ENCODE measurements at places on chromosomes 2 and 18.
A peak's percentile ranks its signal among the peaks of the same experiment; 100 is the strongest.

- H3K4me3 ChIP-seq, result no peak overlapping the region
- H3K27ac ChIP-seq, result peak overlapping the region; percentile 26
- DNase-seq, result no peak
- H3K36me3 ChIP-seq, result no peaks in the 10 kb centered on the region
- no peaks in the 10 kb centered on the region for H3K4me1 ChIP-seq
- H3K27me3 ChIP-seq, result no peaks in the 10 kb centered on the region
Observed at GRCh38 chr18:3810296-3810695, 360.3 kb downstream of the TGIF1 start.

DNA sequence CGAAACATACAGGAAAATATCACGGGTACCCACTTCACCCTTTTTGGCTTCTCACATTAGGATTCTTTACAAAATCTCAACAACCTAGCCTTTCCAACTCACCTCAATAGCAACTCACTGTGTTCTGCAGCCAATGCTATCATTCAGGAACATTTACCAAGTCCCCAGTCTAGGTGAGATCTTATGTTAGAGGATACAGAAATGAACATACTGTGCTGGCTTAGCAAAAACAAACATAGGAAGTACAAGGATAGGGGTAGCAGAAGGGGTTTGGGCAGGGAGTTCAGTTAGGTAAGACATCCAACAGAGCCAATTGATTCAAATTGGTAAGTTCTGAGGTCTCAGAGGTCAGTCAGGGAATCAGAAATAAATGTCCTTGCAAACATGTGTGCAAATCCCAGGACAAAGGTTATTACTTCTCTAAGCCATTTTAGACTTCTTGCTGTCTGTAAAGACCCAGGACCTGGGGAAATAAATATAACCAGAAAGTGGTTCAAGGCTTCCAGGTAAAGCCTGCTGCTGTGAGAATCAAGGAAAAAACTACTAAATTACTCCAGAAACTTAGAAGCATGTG lies 556.3 kb upstream of the CHAC2 start:
- H3K4me3 ChIP-seq, result no peak overlapping the region
- H3K36me3 ChIP-seq, result no peaks in the 10 kb centered on the region
- DNase-seq, result no peak

GRCh38 chr18:69400253-69400975 lies at the start of gene DOK6:
Gene DOK6 (plus strand): TSS chr18:69400888.
- peak within 1 kb of the TSS; percentile 39 for H3K27ac ChIP-seq
- DNase-seq, result peak; percentile 39
- H3K27me3 ChIP-seq, result no peaks in the 10 kb centered on the region

DNA sequence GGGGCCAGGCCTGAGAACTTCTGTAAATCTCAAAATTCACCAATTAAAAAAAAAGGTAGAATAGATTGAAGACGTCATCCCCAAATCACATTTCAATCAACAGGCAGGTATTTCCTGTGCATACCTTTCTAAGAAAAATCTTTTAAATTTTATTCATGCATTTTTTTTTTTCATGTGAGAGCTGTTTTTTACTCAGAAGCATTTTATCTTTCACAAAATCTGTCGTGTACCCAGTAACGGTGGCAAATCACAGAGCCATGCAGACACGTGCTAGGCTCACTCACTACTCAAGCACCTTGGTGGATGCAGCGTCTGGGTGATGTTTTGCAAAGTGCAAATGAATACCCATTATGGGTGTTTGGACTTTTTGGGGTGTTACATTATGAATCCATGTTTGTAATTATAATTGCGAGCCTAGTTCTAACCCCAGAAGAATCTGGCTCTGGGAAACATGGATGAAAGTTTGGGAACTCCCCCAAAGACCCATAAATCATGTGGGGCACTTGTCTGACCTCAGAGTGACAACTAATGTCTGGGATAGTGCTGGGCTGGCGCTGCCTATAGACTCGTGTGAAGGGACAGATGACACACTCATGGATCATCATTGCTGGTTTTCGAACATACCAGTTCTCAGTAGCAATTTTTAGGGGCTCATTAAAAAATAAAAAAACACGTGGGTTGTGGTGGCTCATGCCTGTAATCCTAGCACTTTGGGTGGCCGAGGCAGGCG lies 335.2 kb downstream of the LPIN1 start:
- H3K36me3 ChIP-seq, result no peaks in the 10 kb centered on the region
- no peaks in the 10 kb centered on the region for H3K4me1 ChIP-seq
- no peak for DNase-seq
- H3K4me3 ChIP-seq, result no peak overlapping the region

DNA sequence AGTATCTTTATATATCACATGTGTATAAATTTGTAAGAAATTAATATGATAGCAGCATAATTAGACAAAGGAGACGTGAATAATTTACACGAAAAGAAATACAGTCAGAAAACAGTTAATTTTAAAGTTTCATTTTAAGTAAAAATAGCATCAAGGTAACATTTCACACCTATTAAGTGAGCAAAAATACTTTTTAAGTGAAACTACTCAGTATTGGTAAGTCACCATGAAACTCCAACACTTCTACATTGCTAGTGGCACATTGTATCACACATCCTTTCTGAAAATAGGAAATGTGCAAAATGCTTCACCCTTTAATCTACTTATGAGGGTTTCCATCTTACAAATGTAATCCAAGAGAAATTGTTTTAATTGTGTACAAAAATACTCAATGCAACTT lies 287.9 kb upstream of the EPAS1 start:
- H3K4me3 ChIP-seq, result no peak overlapping the region

DNA sequence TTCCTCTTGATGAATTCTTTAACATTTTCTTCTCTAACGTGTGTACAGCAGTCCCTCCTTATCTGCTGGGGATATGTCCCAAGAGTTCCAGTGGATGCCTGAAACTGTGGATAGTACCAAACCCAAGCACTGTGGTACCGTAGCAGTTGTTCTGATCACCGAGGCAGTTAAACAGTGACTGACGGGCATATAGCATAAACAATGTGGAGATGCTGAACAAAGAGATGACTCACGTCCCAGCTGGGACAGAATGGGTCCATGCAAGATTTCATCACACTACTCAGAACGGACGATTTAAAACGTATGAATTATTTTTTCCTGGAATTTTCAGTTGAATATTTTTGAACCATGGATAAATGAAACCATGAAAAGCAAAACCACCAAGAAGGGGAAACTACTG lies 54.5 kb upstream of the SPAG16 start:
- H3K36me3 ChIP-seq, result no peaks in the 10 kb centered on the region
- DNase-seq, result no peak
- no peak overlapping the region for H3K4me3 ChIP-seq
- no peaks in the 10 kb centered on the region for H3K4me1 ChIP-seq
- H3K27ac ChIP-seq, result no peak overlapping the region
- no peaks in the 10 kb centered on the region for H3K27me3 ChIP-seq

DNA sequence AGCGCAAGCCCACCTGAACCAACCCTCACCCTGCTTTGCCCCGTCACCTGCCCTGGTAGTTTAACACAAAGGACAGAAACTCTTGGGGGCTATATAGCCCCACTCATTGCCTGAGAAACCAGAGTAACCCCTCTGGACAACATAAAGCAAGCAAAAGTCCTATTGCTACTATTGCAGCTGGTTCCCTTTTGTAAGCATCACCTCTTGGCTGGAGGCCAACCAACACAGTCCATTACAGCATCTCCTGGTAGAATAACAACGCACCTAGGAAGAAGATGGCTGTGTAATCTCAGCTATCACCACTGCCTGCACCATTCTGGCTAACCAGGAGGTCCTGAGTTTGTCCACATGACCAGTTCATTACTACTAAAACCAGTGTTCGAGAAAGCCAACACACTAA lies 36.4 kb downstream of the FLACC1 start:
- H3K4me1 ChIP-seq, result no peaks in the 10 kb centered on the region
- H3K36me3 ChIP-seq, result no peaks in the 10 kb centered on the region
- no peak for DNase-seq
- no peak overlapping the region for H3K27ac ChIP-seq
- no peak overlapping the region for H3K4me3 ChIP-seq
- no peaks in the 10 kb centered on the region for H3K27me3 ChIP-seq

DNA sequence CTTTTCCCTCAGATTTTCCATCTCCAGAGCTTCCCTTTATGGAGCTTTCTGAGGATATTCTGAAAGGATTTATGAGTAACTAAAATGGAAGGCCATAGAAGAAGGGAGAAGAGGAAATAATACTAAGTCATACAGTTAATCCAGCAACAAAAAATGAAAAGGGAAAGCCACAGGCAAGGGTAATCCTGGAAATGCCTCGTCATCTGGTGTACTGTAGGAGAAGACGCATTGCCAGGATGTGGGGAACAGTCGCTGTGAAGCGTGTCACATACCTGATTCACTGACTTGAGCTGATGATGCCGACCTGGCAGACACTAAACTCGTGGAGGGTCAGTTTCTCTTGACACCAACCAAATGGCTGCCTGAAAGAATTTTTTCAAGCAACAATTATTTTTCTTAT lies 34.7 kb upstream of the ALPP start:
- no peaks in the 10 kb centered on the region for H3K27me3 ChIP-seq
- H3K27ac ChIP-seq, result no peak overlapping the region
- no peak for DNase-seq
- no peak overlapping the region for H3K4me3 ChIP-seq
- H3K36me3 ChIP-seq, result no peaks in the 10 kb centered on the region
- H3K4me1 ChIP-seq, result no peaks in the 10 kb centered on the region

- no peak overlapping the region for H3K27ac ChIP-seq
- no peaks in the 10 kb centered on the region for H3K4me1 ChIP-seq
- DNase-seq, result no peak
- no peak overlapping the region for H3K4me3 ChIP-seq
- H3K27me3 ChIP-seq, result no peaks in the 10 kb centered on the region
- H3K36me3 ChIP-seq, result no peaks in the 10 kb centered on the region
Observed at GRCh38 chr2:150520033-150520432, 32.6 kb upstream of the RND3 start.

All from uterus (tissue), 4 donors.